CD4-positive, alpha-beta T cell (primary cell): ENCODE measurements at places on chromosomes 13 and 19.

GRCh38 chr13:51955816-51956603 lies 55.2 kb downstream of the ATP7B start:
- DNase-seq: no peak

DNA sequence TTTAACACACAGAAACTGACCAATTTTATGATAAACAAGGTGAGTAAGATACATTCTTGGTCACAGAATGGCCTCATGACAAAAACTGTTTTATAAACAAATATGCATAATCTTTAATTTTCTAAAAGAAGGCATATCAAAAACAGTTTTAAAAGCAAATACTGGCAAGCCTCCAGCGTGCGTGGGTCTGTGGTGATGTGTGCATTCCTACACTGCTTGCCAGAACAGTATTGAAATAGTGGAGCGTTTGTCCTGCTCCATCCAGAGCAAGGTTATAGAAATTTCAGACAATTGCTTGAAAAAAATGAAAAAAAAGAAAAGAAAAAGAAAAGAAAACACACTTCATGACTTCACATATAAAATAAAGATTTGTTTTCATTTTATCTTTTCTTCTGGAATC lies 140.9 kb downstream of the MZT1 start:
- no peak for DNase-seq

DNA sequence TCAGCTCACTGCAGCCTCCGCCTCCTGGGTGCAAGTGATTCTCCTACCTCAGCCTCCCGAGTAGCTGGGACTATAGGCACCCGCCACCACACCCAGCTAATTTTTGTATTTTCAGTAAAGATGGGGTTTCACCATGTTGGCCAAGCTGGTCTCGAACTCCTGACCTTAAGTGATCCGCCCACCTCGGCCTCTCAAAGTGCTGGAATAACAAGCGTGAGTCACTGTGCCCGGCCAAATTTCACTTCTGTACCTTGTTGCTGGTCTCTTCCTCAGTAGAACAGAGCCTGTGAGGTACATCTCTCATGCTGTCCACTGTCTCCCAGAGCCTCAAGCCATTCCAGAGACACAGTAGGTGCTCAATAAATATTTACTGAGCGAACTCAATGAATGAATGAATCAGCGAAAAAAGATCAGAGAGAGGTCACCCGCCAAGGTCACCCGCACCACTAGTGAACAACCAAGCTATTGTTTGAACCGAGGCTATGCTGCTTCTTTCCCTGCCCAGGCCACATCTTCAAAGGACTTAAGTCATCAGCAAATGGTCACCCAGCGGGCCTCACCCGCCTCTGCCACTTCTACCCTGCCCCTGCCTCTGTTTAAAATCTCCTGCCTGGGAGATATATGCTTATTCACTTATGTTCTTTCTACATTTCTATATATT lies 9.3 kb downstream of the TMEM143 start:
- no peak for DNase-seq

- no peak for DNase-seq
Observed at GRCh38 chr19:18289471-18290301, 8.3 kb upstream of the JUND start.

DNA sequence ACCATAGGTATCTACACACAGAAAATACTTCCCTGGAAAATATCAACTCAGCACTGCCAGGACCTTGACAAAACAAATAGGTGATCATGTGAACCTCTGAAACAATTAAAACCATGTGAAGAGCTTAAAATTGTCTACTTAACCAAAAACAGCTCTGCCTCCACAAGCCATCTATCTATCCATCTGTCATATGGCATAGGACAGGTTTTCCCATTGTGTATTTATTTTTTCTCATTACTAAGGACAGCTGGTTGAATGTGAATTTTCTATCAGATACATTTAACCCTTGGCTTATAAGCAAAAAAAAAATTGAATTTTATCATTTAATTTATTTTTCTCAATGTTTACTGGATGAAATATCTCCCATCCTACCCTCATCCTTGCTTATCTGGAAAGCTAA lies 279.5 kb downstream of the PCDH9 start:
- DNase-seq: no peak

DNA sequence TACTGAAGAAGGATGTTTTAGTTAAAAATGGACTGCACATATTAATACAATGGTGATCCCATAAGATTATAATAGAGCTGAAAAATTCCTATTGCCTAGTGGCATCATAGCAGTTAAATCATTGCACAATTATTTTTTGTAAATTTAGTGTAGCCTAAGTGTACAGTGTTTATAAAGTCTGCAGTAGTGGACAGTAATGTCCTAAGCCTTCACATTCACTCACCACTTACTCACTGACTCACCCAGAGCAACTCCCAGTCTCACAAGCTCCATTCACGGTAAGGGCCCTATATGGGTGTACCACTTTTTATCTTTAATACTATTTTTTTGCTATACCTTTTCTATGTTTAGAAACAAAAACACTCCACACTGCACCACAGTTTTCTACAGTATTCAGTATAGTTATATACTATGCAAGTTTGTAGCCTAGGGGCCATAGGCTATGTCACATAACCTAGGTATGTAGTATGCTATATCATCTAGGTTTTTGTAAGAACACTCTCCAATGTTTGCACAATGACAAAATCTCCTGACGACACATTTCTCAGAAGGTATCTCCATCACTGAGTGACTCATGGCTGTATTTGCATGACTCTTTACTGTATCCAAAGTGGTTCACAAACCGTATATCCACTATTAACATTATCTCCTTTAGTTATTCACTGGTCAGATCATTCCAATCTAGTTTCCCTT lies 536.0 kb downstream of the KLF12 start:
- DNase-seq: no peak
